ENCODE measurements at places on chromosomes 1 and 21.

DNA sequence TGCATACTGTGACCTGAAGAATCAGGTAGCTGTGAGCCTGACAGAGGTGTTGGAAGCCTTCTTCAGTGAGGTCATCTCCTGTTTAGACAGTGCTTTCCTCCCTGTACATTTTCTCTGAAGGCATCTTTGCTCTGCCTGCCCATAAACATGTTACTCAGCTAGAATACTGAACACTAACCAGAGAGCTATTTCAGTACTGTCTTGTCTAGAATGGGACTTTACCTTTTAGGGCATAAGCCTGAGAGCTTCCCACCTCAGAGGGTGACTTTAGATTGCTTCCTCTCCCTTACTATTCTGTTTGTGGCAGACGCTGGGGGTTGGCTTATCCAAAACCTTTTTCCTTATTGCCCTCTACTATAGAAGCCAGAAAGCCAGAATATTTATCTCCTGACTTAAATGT is 23.3 kb upstream of the ZNF326 start:
- no peak for DNase-seq

GRCh38 chr21:25756190-25756932 is 21.6 kb downstream of the GABPA start:
- DNase-seq, result no peak

GRCh38 chr1:180603223-180603849 is 28.5 kb upstream of the XPR1 start:
- no peak for DNase-seq

DNA sequence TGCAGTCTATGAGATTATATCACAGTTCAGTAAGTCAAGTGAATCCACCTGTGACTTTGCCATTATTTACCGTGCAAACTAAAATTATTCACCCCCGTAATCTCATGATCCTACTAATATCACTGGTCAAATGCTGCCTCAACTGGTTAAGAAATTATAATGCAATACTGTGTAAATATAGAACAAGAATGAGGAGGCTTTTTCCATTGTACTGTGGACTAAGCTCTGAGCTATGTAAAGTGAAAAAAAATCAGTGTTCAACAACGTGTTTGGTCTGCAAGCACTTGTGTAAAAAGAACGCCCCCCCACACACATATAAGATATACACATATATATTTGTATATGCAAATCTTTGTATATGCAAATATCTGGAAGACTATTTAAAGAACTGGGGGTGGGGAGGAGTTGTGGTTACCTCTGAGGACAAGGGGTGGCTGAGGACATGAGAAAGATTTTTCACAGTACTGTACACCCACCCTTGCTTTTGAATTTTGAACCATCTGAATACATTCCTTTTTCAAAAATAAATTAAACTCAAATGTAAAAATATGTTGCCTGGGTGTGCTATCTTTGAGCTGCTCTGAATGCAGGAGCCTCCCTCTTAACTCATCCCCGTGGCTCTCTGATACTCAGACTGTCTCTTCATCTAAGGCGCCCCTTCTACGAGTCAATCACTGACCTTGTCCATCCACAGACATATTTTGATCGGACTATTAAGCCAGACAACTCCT is 57.0 kb downstream of the PTP4A2 start:
- DNase-seq, result no peak

GRCh38 chr1:209335178-209335577 is 248.3 kb upstream of the CAMK1G start:
- no peak for DNase-seq

DNA sequence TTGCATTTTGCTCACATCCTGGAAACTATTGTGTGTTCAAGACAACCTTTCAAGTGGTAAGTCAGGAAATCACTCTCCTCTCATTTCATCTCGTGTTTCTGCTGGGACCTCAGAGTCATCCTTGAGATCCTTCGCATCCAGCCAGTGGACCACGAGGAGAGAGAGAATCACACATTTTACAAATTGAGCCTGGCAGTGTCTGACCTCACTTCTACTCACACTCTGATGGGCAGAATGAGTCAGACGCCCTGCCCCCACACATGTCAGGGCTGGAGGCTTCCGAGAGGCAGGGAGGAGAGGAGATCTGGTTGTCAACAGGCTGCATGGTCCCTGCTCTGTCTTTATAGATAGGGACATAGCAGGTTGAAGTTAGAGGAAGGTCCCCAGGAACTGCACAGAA is 509.7 kb downstream of the AJAP1 start:
- DNase-seq, result peak; percentile 30

DNA sequence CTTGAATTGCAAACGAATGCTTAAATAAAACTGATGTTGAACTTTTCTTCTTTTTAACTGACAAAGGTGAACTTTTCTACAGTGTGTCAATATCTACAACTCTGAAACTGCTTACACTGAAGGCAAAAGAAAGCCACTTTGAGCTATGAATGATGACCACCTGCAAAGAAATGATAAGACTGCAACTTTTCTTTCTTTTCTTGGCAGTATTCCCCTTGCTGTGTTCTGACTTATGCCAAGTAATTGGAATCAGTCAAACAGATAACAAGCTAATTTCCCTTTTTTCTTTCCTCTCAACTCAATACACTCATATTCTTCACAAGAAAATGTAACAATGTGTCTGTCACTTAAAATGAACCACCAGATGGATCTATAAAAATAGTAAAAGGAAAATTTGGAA is 588.1 kb upstream of the BRINP3 start:
- no peak for DNase-seq
